ENCODE measurements at places on chromosomes 12 and 14.
A peak's percentile ranks its signal among the peaks of the same experiment; 100 is the strongest.

DNA sequence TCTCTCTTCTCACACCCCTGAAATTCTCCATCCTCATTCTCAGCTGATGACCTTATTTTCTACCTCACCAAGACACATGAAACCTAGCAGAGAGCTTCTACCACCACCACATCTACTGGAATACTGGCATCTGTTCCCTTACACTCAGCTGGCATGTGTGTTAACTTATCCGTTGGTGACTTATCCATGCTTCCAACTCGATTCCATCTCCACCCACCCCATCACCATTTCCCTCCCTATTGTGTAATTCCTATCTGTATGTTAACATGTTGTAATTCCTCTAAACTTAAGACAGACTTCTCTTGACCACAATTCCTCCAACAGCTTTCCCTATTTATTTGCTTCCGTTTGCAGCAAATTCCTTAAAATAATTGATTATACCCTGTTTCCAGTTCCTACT is 15.4 kb downstream of the C1S start:
- DNase-seq = no peak

DNA sequence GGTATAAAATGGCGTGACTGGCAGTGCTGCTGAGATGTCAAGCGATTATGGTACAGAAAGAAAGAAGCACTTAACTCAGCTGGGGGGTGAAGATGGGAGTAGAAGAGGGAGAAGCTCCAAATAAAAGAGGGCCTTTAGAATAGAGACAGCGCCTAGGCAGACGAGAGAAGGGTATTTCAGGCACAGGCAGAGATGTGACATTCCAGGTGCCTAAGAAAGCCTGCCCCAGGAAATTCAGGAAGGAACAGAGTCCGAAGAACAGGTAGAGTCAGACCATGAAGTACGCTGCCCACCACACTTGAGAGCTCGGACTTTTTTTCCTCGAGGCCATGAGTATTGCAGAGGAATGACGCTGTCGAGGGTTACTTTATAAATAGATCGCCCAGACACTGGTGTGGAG is 170.9 kb upstream of the ATF7IP start:
- DNase-seq = no peak

GRCh38 chr14:55892906-55893305 is 225.3 kb upstream of the PELI2 start:
- no peak for DNase-seq

- DNase-seq = peak; percentile 43
These were observed 949 bp downstream of the PLBD2 start for GRCh38 chr12:113359133-113359938.

DNA sequence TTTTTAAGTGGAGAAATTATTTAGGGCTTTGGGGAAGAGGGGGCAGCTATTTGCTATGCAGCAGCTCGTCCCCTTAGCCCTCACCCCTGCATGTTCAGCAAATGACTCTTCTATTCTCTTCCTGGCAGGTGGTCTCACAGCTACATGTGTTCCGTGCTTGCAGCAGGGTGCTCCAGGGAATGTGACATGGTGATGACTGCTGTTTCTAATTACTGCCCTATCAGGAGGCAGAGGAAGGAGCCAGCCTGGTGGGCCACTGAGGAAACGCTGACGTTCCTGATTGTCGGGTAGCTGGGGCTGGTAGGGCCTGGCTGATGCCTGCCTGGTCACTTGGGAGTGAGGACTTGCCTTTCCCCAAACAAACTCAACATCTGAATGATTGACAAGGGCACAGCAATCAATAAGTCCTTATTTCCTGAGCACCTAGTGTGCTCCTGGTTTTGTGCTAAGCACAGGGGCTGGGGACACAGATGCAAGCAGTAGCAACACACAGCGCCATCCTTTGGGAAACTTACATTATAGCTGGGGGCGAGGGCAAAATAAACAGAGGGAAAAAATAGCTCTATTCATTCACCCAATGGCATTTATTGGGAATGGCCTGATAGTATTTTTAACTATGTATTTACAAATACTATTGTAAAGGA is 377.8 kb downstream of the FUT8 start:
- DNase-seq = no peak

GRCh38 chr12:85708775-85709174 is 127.4 kb downstream of the RASSF9 start:
- DNase-seq = no peak

GRCh38 chr14:37598747-37599506 is 3.5 kb downstream of the TTC6 start:
- DNase-seq = no peak

- no peak for DNase-seq
These were observed 108.2 kb downstream of the SYNE2 start for GRCh38 chr14:63960926-63961567.

GRCh38 chr12:57844709-57845477 is 1.6 kb downstream of the CTDSP2 start:
- no peak for DNase-seq

- no peak for DNase-seq
These were observed 163.0 kb upstream of the TMCC3 start for GRCh38 chr12:94813314-94813713.

GRCh38 chr12:21607701-21608100 is 3.1 kb upstream of the GYS2 start:
- DNase-seq = no peak

- DNase-seq = no peak
These were observed 471.7 kb upstream of the STXBP6 start for GRCh38 chr14:25521616-25522015.

DNA sequence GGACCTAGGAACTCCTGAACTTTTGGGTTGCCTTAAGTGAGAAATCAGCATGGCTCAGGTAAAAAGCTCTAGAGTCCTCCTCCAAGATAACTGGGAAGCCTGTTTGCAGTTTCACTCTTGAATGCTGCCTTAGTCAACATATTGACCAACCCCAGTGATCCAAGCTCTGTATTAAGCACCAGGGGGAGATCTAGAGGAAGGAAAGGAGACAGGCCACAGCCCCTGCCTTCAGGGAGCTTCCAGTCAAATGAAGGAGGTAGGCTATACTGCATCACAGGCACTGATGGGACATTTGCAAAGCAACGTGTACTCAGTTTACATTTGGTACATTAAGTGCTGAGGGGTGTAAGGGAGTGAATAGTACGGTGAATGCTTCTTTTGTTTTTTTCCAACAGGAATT is 1.2 kb upstream of the CSAD start:
- no peak for DNase-seq

- no peak for DNase-seq
These were observed 771 bp downstream of the DAAM1 start for GRCh38 chr14:59189091-59189785.

All from nucleus accumbens (tissue), 56 donors.